Stimulated activated naive CD4-positive, alpha-beta T cell (primary cell): ENCODE measurements at places on chromosomes 2 and 18.

DNA sequence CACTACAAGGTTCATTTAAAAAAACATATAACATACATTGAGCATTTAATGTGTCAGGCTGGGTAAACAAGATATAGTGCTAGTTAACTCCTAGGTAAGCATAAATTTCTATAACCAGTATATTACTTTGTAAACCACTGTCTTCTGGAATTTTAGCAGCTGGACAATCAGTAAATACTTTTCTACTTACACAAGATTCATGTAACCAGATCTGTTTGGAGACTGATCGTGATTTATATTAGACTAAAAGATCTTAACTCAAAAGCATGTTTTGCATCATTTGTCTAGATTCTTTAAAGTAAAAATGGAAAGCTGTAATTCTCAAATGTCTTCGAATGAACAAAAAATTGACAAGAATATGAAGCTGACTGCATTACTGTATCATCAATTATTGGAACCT, 941 bp upstream of the SGO2 start:
- no peak for DNase-seq

- no peak for DNase-seq
Observed at GRCh38 chr2:47300609-47301276, 102.2 kb upstream of the MSH2 start.

GRCh38 chr2:168348076-168348475, 100.7 kb upstream of the STK39 start:
- no peak for DNase-seq

- no peak for DNase-seq
Observed at GRCh38 chr2:197256547-197257170, 53.9 kb downstream of the ANKRD44 start.

DNA sequence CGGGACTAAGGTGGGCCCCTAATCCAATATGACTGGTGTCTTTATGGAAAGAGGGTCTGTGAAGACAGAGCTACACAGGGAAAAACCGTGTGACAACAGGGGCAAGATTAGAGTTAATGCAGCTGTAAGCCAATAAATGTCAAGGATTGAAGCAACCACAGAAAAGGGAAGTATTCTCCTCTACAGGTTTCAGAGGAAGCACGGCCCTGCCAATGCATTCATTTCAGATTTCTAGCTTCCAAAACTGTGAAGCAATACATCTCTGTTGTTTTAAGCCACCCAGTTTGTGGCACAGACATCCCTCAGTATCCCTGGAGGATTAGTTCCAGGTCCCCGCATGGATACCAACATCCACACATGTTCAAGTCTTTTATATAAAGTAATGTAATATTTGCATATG, 48.8 kb downstream of the SPP2 start:
- no peak for DNase-seq

- DNase-seq, result no peak
Observed at GRCh38 chr2:67579806-67580205, 182.7 kb downstream of the ETAA1 start.

GRCh38 chr2:203811491-203812221, 55.9 kb upstream of the CTLA4 start:
- DNase-seq, result no peak

DNA sequence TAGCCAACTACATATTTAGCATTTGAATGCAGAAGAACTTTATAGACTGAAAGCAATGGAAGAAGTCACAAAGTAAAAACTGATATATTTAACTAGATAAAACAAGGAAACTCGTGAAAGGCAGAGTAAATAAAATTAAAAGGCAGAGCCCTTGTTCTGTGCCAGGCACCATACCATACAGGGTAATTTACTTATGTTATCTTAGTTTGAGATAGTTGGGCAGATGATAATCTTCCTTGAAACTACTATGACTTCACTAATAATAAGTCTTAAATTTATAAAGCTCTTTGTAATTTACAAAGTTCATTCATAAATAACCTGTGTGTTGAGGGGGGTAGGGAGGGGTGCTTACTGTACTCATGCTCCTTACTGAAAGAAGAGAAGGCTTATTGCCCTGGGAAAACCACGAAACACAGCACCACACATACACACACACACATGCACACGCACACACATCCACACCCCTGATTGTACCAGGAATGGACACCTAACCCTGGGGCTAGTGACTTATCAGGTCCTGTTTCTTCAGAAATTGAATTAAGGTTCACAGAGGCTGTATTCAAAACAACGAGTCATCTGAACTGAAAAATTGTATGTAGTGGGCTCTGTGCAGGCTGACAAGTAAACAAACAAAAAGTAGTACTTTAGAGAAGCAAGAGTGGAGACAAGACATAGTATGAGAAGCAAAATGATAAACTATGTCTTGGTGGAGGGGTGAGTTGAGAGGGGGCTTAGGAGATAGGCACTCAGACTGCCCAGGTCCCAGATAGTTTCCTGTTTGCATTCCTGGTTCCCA, 38.1 kb downstream of the AGFG1 start:
- no peak for DNase-seq

DNA sequence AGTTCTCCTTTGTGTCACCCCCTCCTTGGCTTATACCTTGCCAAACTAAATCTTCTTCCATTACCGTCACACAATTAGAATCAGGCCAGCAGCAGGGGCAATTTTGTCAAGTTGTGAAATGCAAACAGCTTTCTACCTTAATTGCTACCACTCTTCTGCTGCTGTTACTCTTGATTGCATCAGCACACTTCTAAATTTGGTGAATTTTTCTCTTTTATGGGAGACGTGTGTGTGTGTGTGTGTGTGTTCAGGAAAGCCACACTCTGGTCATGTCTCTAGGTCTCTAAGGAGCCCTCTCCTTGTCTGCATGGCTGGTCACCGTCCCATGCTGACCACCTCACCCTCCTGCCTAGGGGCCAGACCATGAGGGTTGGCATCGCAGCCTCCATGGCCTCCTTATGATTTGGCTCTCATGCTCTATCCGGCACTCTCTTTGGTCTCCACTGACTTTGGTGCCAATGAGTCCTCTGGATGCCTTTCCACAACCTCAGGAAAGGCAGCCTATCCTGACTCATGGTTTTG, 87.7 kb downstream of the GATA6 start:
- DNase-seq, result no peak

GRCh38 chr2:72932045-72932740, 14.9 kb downstream of the EMX1 start:
- no peak for DNase-seq

DNA sequence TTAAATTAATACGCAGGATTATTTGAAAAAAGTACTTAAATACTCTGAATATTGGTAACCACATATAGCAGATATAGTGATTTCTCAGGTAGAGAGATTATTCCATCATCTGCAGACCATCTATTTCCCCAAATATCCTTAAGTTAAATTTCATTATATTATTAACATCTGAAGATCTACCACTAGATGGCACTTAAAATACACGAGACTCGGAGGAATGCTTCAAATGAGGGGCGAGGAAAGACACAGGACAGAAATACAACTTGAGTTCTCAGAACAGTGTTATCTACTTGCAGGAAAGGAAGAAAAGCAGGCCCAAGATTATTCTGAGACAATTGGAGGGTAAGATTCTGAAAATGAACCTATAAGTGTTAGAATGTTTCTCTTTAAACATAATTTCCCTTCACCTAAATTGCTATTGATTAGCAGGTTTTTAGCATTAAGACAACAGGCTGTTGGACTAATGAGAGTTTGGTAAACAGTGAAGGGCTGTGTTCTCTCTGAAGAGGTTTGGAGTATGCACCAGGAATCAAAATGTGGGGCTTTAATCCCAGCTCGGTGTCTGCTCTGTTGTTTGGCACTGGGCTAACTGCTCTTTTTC, 76.9 kb upstream of the GCFC2 start:
- DNase-seq, result no peak

DNA sequence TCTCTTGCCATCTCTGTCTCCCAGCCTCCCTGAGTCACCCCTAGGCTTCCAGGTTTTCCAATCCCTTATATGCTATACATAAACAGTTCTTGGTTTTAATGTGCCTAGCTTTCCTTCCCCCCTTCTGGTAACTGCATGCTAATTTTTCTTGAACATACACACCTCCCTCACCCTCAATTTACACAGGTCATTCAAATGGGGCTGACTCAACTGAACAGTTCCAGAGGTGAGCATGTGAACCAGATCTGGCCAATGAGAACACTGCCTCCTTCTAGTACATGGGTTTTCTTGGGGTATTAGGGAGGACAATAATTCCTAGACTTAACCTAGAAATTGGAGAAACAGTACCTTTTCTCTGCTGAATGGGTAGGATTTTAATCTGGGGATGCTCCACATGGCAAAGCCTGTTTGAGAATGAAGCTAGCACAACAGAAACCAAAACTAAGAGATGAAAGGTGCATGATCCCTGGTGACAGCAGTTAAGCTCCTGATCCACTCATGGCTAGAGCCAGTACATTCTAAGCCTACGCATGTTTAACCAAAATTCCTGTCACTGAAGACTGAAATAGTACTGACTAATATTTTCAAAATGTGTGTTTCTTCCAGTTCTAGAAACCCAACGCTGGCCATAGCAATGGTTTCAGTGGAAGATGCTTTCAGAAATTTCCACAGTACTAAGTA, 11.8 kb downstream of the SLC25A12 start:
- DNase-seq, result no peak

DNA sequence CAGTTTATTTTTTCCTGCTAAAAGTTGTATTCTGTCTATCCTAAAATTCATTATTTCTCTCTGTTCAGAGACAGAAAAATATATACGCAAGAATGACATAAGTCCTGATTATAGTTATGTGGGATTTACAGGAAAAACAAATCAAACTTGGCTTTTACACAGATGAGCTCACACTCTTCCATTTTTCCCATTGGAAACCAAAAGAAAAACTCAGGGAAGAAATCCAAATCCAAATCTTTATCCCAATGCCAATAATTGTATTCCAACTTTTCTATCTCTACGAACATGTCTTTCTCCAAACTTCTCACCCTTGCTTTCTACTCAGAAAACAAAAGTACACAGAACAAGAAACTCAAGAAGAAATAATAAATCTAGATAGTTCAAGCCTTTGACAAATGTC, 249.1 kb upstream of the TMEFF2 start:
- no peak for DNase-seq

DNA sequence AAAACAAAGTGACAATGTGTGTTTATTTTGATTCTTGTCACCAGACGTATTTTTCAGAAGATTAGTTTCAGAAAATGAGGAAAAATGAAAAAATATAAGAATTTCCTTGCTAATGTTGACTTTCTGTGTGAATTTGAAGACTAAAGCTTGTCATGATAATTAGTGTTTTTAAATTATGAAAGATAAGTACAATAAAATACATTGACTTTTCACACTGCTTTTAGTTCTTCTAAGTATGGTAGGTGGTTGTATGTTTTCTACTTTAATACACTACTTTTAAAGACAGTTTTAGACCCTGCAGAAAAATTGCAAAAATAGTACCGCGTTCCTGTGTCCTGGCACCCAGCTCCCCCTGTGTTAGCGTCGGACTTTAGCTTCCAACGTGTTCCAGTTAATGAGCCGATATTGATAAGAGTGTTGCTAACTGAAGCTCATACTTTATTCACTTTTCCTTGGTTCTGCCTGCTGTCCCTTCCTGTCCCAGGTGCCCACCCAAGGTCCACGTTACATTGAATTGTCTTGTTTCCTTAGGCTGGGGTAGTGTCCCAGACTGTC, 695 bp downstream of the RBFA start:
- no peak for DNase-seq

- no peak for DNase-seq
Observed at GRCh38 chr18:53101536-53102105, 761.6 kb downstream of the DCC start.

DNA sequence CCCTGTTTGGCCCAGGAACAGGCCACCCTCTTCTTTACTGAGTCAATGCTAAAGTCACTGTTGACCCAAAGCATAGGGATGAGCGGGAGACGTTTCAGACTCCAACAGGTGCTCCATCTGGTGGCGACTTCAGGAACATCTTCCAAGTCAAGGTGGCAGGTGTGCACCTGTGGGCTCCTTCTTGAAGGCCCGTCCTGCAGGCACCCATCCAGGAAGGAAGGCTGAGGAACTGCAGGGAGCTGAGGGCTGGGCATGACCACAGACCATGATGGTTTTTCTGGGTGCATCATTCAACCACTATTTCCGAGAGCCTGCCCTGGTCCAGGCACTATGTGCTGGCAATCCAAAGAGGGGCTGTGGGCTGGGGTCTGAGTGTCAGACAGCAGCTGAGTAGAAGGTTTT, 142.8 kb downstream of the NDUFA10 start:
- peak; percentile 38 for DNase-seq

DNA sequence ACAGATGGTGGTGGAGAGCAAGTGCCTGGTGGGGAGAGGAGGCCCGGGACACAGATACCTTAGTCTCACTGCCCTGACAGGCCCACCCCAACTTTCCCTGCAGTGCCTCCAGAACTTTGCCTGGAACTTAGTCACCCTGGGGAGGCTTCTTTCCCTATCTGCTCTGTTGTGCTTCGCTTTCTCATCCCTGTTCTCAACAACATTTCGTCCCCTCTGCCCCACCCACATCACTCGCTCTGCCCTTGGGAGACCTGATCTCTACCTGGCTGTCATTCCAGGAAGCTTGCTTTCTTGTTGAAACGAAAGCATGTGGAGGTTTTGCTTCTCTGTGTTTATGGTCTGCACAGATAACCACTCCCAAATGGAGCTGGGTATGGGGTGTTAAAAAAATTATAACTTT, 93.8 kb downstream of the PRKCE start:
- DNase-seq, result no peak

DNA sequence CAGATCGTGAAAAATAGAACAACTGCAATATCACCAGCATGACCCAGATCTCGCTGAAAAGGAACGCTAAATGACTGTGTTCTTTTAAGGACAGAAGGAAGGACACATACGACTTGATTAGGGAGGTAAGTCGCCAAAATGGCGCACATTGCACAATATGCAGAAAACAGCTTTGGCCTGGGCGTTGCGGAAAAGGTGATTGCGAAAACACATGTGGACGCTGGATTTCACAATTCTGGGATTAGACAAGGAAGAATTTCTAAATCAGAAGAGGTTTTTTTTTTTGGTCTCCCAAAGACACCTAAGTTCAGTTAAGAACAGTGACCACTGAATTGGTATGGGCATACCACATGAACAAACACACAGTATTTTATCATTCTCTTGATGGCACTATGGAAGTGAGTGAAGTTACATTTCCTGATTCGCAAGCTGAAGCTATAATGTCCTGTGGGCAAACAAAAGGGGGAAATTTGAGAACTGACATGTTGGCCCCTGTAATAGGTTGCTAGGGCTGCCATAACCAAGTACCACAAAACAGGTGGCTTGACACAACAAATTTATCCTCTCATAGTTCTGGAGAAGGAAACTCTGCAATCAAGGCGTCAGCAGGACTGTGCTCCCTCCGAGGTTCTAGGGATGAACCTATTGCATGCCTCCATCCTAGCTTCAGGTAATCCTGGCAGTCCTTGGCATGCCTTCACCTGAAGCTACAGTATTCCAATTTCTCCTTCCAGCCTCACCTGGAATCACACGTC, 25.8 kb upstream of the ERICH2 start:
- DNase-seq, result no peak

GRCh38 chr2:218569038-218569431, 396 bp downstream of the CNOT9 start:
- DNase-seq, result peak; percentile 56
